ENCODE measurements at places on chromosomes 1 and 21.
A peak's percentile ranks its signal among the peaks of the same experiment; 100 is the strongest.

- peak; percentile 5 for DNase-seq
Measured at GRCh38 chr1:226274138-226274537, 34.8 kb downstream of the LIN9 start.

- no peak for DNase-seq
Measured at GRCh38 chr1:94599095-94599813, 57.7 kb upstream of the F3 start.

DNA sequence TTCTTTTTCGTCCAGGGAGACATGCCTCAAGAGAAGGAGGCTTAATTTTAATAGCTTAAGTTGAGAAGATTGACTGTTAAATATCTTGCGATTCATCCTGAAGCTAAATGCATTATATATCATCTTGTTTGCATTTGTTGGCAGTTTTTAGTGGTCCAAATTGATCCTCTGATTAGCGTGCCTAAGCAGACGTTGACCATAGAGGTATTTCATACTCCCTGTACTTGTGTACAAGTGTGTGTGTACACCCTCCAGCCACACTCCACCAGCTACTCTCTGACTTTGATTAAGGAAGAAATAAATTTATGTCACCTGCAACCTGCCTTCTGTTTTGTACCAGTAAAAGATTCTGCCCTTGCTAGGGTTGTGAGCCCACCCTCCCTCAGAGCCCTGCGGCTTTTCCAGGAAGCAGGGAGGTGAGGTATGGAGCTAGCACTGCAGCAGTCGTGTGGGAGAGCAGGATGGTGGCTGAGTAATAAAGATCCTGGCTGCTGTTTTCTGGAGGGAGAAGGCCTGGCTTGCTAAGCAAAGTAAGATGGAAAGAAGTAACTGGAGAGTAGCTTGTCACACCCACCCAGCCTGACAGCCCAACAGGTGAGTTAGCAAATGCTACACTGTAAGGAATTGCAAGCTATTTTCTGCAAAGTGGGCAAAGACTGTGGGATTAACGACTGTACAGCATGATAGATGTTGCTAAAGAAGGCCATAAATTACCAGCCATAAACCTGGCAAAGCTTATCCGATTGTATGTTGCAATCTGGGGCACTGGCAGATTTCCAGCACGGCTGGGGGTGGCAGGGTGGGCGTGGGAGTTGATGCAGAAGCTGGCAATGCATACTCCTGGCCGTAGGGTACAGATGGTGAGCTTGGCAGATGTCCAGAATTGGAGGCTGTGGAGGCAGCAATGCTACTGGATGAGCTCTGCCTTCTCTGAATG is 170.2 kb downstream of the TNR start:
- DNase-seq: no peak

DNA sequence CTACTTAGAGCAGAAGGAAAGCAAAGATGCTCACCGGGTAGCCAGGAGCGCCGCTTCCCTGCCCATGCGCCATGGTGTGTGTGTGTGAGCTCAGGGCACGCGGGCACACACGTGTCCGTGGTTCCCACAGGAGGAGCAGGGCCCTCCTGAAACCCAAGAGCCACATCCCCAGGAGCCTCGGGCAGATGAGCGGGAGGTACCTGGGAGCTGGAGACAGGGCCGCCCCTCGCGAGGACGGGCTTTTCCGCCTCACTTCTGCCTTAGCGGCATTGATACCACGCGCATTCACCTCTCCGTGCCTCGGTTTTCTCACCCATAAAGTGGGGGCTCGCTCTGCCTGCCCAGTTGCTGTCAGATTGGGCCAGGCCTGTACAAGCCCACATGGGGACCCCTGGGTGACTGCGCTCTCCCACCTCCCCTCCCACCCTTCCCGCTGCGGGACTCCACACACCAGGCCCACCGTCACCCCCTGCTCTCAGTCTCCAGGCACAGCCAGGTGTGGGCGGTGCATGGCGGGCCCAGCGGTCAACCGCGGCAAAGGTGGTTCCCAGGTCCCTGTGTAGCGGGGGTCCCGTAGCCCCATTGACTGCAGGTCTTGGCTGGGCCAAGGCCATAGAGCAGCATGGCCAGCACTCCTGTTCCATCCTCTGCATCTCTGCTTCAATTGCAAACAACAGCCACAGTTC is 66.3 kb downstream of the SIK1 start:
- no peak for DNase-seq

DNA sequence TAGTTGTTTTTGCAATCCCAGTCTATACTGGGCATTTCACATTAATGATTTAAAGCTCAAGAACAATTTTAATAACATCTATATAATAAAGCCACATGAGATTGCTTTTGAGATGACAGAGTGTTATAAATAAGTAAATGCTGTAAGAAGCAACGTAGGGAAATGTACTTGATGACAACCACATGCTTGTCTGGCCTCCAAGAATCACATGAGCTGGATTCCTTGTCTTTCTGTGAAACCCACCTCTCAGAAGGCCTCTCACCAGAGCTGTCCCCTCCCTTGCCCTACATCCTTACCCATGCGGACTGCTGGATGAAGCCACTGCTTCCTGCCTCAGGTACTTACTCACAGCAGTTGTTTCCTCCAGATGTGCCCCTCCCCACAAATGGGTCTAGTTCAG is 145.1 kb upstream of the CTTNBP2NL start:
- no peak for DNase-seq

DNA sequence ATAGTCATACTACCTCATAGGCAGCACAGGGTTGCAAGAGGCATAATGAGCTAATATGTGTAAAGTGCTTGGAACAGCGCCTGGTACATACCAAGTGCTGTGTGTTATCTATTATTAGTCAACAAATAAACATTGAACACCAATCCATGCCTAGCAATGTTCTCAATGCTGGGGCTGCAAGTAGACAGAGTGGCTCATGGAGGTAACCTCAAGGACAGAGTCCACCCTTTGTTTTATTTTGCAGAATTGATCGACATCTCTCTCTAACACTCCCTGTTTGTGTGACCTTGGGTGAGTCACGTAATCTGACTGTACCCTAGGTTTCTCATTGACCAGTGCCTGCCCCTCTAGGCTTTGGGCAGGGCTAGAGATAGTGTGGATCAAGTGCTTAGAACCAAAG is 164.0 kb upstream of the KLHDC7A start:
- DNase-seq: no peak

- DNase-seq: no peak
Measured at GRCh38 chr1:44644806-44645205, 29.5 kb downstream of the TMEM53 start.

DNA sequence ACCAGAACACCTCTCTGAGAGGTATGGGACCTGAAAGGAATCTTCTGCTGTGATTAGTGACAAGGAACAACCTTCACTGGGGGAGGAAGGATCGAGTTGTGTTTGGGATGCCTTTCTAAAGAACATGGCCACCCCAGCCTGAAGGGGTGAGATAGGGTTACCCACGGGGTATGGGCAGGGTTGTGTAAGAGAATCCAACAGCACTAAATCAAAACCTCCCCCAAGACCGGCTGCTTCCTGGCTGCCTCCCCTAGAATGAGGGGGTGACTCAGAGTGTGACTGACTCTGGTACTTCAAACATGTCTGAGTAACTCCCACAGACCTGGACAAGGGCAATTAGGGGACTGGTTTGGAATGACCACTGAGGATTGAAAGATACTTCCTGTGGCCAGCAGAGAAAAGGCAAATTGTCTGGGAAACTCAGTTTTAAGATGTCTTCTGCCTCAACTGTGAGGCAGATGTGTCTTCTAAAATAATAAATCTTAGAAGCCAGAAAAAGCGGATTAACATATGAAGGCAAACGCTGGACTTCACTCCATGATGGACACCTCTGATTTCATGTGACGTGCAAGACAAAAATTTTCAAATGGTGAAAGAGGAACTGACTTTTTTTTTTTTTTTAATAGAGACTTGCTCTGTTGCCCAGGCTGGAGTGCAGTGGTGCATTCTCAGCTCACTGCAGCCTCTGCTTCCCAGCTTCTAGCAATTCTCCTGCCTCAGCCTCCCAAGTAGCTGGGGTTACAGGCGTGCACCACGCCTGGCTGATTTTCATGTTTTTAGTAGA is 6.7 kb upstream of the PTPN14 start:
- DNase-seq: peak; percentile 83

DNA sequence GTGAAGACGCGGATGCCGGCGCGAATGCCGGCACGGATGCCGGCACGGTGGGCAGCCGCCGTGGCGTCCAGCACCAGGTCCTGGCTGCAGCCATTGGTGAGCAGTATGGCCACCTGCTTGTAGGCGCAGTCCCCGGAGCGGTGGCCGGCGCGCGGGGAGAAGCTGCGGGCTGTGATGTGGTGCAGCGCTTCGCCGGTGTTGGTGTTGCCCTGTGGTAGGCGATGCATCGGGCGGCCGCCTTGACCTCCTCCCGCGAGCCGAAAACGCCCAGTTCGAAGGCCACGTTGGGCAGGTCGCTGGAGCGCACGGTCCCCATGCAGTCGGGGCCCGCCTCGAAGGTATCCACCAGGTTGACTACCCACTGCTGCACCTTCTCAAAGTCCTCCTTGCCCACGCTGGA is 120.2 kb downstream of the NR5A2 start:
- DNase-seq: no peak

GRCh38 chr1:165496501-165496900 is 47.3 kb upstream of the LRRC52 start:
- no peak for DNase-seq

- DNase-seq: no peak
Measured at GRCh38 chr1:3907621-3908165, 7.6 kb upstream of the C1orf174 start.

DNA sequence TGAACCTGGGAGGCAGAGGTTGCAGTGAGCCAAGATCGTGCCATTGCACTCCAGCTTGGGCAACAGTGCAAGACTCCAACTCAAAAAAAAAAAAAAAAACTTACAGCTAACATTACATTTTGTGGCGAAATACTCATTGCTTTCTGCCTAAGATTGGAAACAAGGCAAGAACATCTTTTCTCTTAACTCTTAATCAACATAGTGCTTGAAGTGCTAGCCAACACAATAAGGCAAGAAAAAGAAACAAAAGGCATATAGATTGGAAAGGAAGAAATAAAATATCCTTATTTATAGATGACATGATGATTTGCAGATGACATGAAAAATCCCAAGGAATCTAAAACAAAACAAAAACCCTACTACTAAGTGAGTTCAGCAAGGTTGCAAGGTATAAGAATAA is 24.6 kb upstream of the GJA9 start:
- DNase-seq: no peak
